ENCODE measurements at places on chromosomes 2 and 18.

DNA sequence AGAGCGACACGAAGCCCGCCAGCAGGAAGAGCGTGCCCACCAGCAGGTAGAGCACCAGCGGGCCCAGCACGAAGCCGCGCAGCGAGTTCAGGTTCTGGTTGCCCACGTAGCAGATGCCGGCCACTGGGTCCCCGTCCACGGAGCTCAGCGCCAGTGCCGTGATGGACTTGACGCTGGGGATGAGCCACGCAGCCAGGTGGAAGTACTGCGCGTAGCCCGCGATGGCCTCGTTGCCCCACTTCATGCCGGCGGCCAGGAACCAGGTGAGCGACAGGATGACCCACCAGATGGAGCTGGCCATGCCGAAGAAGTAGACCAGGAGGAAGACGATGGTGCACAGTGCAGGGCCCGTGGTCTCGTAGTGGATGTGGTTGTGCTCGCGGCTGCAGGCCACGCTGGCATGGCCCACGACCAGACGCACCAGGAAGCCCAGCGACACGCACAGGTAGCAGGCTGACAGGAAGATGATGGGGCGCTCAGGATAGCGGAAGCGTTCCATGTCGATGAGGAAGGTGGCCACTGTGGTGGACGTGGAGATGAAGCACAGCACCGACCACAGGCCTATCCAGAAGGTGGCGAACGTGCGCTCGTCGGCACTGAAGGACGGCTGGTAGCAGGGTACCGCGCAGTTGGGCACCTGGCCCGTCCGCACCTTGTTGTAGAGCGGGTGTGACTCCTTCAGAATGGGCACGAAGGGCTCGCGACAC lies 2.1 kb downstream of the FZD5 start:
- no peak for DNase-seq

GRCh38 chr18:413233-413632 lies 87.3 kb downstream of the COLEC12 start:
- DNase-seq = no peak

DNA sequence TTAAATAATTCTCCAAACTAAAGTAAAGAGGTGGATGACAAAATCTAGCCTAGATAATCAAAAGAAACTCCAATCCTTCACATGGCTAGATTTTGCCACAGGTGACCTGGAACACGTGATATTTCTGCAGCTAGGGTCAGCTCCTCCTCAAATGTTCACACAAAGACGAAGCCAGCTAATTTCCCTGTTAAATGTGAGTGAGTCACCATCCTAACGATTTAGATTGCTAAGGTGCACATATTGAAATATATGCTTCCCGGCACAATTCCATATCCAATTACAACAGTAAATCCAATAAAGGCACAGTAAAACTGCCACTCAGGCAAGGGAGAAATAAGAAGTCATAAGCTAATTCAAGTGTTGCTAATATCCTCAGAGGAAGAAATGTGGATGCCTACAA lies 28.7 kb downstream of the IKZF2 start:
- no peak for DNase-seq

- DNase-seq = no peak
Measured at GRCh38 chr2:137238065-137238464, 472.7 kb downstream of the THSD7B start.

DNA sequence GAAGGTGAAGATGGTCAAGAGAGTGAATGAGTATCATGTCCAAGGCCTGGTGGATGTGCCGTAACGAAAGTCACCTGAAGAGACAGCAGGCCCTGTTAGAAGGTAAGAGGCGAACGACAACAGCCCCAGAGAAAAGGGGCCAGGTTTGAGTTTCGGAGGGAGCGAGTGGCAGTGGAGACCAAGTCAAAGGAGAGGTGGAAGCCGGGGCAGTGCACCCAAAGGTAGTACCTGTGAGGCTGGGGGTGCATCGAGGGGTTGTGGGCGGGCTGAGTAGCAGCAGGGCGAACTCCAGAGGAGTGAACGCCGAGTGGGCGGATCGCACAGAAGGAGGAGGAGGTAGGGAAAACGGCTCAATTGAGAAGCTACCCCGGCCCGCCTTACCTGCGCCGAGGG lies 358 bp downstream of the USP37 start:
- no peak for DNase-seq

GRCh38 chr2:146701183-146701582 lies 1143.6 kb upstream of the ACVR2A start:
- DNase-seq = no peak

DNA sequence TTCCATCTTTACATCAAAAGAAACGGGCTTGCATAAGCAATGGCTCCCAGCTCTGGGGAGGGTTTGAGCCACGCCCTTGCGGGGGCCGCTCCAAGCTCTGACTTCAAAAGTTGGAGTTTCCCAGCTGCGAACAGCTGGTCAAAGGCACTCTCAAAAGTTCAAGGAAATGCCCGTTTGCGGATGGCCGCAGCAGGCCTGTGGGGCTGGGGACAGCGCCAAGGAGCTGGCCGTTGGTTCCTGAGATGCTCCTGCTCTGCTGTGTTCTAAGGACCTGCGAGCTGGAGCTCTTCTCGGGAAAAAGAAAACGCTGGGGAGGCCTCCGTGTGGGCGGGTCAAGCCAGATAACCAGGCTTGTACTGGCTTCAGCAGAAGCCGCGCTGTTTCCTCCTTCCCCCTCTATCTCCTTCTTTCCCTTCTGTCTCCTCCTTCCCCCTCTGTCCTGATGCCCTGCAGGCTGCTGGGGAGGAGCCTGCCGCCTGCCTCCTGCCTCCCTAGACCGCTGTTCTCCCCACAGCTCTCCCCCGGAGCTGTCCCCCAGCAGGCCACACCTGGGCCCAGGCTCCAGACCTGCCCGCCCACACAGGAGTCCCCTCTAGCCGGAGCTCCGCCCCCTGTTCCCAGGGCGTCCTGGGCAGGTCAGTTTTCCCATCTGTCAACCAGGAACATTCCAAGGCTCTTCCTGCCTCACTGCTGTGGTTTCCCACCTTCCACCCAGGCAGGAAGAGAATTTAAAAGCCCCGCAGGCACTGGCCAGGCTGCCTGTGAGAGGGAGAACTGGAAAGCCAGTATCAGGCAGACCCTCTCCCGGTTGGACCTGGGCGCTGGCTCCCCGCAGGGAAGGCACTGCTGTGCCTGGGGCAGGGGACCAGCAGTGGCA lies 14.1 kb downstream of the KLF11 start:
- peak; percentile 60 for DNase-seq

DNA sequence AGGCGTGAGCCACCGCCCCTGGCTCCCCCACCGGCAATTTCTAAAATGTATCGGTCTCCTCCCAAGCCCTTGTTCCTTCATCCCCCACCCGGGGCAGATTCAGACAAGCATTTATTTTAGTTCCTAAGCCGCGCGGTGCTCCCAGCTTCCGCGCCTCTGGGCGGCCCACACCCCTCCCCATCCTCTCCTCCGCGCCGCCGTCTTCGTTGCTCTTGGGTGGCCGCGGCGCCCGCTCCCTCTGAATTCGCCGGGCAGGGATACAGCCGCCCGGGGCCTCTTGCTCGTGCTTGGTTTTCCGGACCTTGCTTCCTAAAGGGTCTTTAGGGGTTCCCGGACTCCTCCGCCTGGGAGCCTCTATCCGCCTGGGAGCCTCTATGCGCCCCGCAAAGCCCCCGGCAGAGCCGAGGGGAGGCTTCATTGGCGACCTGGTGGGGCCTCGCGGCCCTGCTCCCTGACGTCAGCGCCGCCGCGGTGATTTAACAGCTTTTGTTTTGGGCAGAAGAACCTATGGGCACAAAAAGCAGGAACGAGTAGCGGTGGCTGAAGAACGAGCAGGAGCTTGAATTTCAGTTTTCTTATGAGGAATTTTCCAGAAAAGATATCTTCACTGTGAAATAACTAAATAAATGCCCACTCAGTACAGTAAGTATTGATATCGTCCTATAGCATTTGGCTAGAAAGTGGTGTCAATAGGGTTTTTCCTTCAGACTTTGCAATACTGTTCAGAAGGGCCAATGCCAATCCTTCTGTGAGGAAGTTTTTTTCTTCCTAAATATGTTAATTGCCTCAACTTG lies 37.3 kb downstream of the PRKRA start:
- DNase-seq = no peak

DNA sequence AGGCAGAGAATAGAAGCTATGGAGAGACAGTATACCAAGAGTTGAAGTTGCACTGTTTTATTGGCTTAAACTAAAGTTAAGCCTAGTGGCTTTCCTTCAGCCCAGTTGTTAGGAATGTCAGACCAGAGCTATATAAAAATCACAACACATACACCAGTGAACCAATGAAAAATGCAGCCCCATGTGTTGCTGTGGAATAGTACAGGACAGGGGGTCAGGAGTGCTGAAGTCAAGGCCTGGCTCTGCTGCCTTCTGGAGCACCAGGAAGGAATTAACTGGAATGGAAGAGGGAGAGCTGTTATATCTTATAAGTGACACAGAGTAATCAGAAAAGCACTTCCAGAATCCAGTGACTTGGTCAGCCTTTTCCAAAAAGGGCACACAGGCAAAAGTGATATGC lies 58.9 kb downstream of the OSR1 start:
- DNase-seq = no peak
